ENCODE measurements at places on chromosomes 1 and 21.

- no peak for DNase-seq
These were observed 7.3 kb downstream of the RNU1-2 start for GRCh38 chr1:16903054-16903453.

DNA sequence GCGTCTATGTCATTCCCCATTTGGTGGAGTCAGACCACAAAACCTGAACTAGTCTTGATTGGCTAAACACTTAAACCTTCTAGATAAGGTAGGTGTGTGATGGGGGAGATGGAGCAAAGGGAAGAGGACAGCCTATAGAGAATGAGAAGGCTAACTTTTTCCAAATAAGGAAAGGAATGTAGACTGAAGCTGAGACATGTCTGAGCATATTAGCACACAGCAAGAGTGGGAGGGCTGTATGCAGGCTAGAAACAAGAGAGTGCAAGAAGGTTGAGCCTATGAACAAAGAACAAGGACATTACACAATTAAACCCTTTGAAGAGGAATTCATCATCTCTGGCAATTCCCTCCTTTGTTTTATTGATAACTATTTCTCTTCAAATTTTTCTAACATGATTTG lies 89.2 kb upstream of the OLFM3 start:
- no peak for DNase-seq

GRCh38 chr21:43815107-43815613 lies 25.8 kb downstream of the RRP1 start:
- DNase-seq, result peak; percentile 17

- no peak for DNase-seq
These were observed 2.5 kb upstream of the SLC6A9 start for GRCh38 chr1:44033756-44034155.

- DNase-seq, result no peak
These were observed 61.7 kb upstream of the TNFSF4 start for GRCh38 chr1:173268786-173269277.

GRCh38 chr1:202938287-202938925 lies 11.4 kb upstream of the KLHL12 start:
- DNase-seq, result no peak

GRCh38 chr1:11979028-11979850 lies 1.0 kb upstream of the MFN2 start:
- DNase-seq, result no peak

- DNase-seq, result no peak
These were observed 201.1 kb upstream of the C1orf87 start for GRCh38 chr1:60274422-60275290.

DNA sequence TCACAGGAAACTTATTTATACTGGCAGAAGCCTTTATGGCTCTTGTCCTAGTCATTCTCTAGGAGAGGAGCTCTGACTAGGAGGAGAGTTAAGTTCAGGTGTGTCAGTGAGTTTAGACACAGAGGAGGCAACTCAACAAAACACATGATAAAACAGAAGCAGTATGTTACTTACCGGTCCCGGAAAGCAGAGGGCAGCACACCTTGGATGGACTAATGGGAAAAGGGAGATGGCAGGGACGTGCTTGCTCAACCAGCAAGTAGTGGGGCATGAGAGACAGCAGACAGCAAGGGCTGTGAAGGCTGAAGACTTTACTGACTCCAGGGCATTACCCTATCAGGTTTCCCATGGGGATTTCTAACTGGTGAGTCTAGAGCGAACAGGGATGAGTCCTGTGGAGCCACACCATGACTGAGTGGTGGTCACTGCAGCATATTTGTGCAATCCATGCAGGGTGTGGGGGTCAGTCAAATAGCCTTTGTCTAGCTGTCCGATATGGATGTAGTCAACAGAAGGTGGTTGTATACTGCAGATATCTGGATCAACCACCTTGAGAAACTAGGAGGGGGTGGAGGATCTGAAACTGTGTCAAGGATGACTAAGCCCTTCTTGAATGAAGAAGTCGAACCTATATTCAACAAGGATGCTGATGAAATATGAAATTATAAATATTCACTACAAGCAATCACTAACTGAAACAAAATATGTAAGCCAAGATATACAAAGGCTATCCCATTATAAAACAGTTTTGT lies 596.3 kb upstream of the CHRM3 start:
- DNase-seq, result no peak

GRCh38 chr1:165253818-165254254 lies 102.7 kb downstream of the LMX1A start:
- no peak for DNase-seq

- no peak for DNase-seq
These were observed 2.6 kb upstream of the FCRLB start for GRCh38 chr1:161718559-161719324.
